ENCODE measurements at places on chromosomes 6 and 20. TPM values are rescaled to one million over a fixed set of nuclear protein-coding genes. Genes with fewer than 3 reads are reported as not detected.
A peak's percentile ranks its signal among the peaks of the same experiment; 100 is the strongest.

- H3K36me3 ChIP-seq, result no peaks in the 10 kb centered on the region
- peaks cover 62% of the 10 kb centered on the region for H3K4me1 ChIP-seq
- peak overlapping the region; percentile 97 for H3K27ac ChIP-seq
- DNase-seq, result peak; percentile 82
These were observed 54.7 kb downstream of the RAB44 start for GRCh38 chr6:36752187-36752885.

MRAP2 gene
- not detected for polyA plus RNA-seq

DNA sequence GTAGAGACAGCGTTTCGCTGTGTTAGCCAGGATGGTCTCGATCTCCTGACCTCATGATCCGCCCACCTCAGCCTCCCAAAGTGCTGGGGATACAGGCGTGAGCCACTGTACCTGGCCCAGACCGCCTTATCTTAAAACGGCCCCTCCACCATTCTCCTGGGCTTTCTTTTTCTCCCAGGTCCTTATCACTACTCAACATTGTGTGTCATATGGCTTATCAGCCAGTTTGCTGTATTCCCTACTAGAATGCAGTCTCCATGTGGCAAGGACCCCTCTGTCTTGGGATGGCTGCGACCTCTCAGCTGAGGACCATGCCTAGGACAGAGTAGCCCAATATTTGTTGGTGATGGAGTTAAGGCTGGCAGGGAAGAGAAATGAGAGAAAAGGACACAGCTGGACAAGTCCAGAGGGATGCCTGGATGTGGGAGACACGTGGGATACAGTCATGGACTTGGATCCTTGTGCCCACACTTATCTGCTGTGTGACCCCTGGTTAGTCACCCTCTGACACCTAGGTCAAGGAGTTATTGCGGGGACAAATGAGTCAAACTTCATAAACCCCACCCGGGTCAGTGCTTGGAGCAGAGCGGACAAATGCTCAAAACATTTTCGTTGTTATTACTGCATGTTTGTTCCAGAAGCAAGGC lies 24.0 kb downstream of the ADA start:
- H3K4me3 ChIP-seq, result no peak overlapping the region
- peaks cover 4% of the 10 kb centered on the region for H3K36me3 ChIP-seq
- no peaks in the 10 kb centered on the region for H3K4me1 ChIP-seq
- no peak overlapping the region for H3K27ac ChIP-seq
- DNase-seq, result no peak

DNA sequence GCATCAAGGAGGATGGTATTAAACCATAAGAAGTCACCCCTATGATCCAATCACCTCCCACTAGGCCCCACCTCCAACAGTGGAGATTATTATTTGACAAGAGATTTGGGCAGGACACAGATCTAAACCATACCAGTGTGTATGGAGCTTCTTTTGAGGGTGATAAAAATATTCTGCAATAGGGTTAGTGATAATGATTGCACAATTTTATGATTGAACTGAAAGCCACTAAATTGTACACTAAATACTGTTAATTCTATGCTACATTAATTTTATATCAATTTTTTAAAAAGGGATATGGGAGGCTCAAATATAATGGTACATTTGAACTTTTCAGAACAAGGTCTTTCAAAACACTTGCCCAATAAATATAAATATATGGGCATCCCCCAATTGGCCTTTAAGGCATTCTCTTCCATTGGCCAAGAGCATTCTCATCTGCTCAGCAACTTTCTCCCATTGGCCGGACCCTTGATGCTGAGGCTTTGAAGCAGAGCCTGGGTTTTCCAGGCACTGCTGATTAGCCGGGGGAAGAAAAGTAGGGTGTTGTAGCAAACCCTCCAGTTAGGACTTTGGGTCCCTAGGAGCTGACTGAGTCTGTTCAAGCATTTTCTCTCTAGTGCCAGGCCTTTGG lies 209.9 kb downstream of the LRFN2 start:
- H3K4me1 ChIP-seq, result no peaks in the 10 kb centered on the region
- DNase-seq, result no peak
- no peak overlapping the region for H3K27ac ChIP-seq

- DNase-seq, result no peak
- H3K4me3 ChIP-seq, result peak overlapping the region; percentile 91
- no peaks in the 10 kb centered on the region for H3K27me3 ChIP-seq
- no peaks in the 10 kb centered on the region for H3K36me3 ChIP-seq
- H3K27ac ChIP-seq, result peak overlapping the region; percentile 99
These were observed 1.1 kb upstream of the TBC1D32 start for GRCh38 chr6:121335087-121336008.

- no peak overlapping the region for H3K27ac ChIP-seq
- no peak overlapping the region for H3K4me3 ChIP-seq
- DNase-seq, result no peak
- no peaks in the 10 kb centered on the region for H3K4me1 ChIP-seq
These were observed 118.3 kb downstream of the RALGAPA2 start for GRCh38 chr20:20594171-20594530.

CST9L gene
- not detected for polyA plus RNA-seq

GRCh38 chr6:42047790-42048405 lies 2.4 kb upstream of the TAF8 start:
- DNase-seq, result no peak
- peaks cover 8% of the 10 kb centered on the region for H3K27me3 ChIP-seq
- H3K36me3 ChIP-seq, result peaks cover 10% of the 10 kb centered on the region
- peak overlapping the region; percentile 43 for H3K4me3 ChIP-seq
- no peak overlapping the region for H3K27ac ChIP-seq
- H3K4me1 ChIP-seq, result peaks cover 70% of the 10 kb centered on the region

LBP gene
- not detected for polyA plus RNA-seq

WFDC5 gene
- not detected for polyA plus RNA-seq

- H3K4me1 ChIP-seq, result peaks cover 17% of the 10 kb centered on the region
- no peak overlapping the region for H3K4me3 ChIP-seq
- no peaks in the 10 kb centered on the region for H3K27me3 ChIP-seq
- DNase-seq, result peak; percentile 26
- H3K36me3 ChIP-seq, result no peaks in the 10 kb centered on the region
These were observed 60.8 kb downstream of the ECT2L start for GRCh38 chr6:138856654-138857053.

GRCh38 chr6:15501826-15502445 lies 160.9 kb downstream of the DTNBP1 start:
- peaks cover 97% of the 10 kb centered on the region for H3K36me3 ChIP-seq
- H3K4me3 ChIP-seq, result no peak overlapping the region
- H3K4me1 ChIP-seq, result no peaks in the 10 kb centered on the region
- H3K27ac ChIP-seq, result peak overlapping the region; percentile 41

DNA sequence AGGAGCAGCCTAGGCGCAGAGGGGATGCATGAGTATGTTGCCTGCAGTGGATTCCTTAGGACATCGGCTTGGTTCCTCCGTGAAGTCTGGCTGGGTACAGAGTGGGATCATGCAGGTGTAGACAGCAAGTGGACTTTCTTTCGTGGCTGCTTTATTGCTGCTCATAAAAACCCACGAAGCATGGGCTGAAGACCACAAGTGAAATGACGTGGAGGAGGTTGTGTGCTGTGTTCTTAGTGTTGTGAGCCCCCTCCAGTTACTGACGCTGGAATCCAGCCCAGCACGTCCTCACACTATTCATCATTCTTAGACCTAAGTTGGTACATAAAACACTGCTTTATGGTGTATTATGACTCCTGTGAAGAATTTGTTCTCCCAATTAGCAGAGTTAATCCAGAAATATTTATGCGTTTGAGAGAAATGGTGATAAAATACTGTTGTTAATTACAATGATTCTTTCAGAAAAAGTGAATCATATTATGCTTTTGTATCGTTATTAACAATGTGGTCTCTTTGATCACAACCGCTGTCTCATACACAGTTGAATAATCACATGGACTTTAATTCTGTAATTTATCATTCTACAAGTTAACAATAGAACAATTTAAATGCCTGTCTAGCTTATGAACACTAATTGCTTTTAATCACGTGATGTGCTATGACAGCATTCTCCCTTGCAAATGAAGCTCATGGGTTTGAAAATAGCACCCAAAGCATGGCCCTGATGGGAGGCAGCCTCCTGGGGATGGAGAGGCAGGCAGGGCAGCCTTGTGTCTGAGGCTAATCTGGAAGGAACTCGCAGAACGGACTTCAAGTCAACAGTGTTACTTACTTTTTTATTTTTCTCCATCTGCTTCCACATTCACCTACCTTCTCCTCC lies 233.9 kb upstream of the SYNDIG1 start:
- no peaks in the 10 kb centered on the region for H3K4me1 ChIP-seq
- H3K27me3 ChIP-seq, result no peaks in the 10 kb centered on the region
- no peaks in the 10 kb centered on the region for H3K36me3 ChIP-seq
- no peak overlapping the region for H3K4me3 ChIP-seq
- no peak overlapping the region for H3K27ac ChIP-seq
- DNase-seq, result no peak

- no peaks in the 10 kb centered on the region for H3K27me3 ChIP-seq
- no peaks in the 10 kb centered on the region for H3K36me3 ChIP-seq
- H3K4me3 ChIP-seq, result no peak overlapping the region
- no peak for DNase-seq
These were observed 13.9 kb upstream of the BCLAF1 start for GRCh38 chr6:136303516-136303915.

DNA sequence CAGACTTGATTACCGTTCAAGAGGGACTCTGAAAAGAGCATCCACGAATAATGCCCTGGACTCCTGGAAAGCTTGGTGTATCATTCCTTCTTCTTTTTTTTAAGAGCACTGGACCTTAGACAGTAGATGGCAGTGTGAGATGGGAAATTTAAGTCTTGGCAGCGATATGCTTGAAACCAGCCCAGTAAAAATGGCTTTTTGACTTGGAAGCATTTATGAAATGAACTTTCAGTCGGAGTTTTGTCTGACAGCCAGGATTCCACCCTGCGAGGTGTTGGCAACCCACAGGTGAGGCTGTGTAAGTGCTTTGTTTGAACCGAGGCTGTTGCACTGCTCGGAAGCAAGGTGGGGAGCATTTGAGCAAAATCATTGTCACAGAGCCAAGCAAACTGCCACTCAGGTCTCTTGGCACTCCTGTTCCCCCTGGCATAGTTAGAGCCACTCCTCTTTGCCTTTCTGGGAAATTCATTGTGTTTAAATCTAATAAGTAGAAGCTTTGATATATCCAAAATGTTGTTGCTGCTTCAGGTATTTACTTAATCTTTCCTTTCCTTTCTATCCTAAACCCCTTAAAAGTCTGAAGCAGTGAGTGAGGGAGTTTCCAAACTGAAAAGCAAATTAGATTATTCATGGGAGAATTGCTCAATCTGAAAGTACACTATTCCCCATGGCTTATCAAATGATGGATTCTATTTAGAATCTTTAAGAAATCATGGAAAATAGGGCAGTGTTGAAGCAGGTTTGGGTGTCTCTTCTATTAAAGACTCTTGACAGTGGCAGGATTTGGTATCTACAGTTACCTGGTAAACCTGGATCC lies 272.8 kb upstream of the SLC35B3 start:
- no peak overlapping the region for H3K4me3 ChIP-seq
- no peaks in the 10 kb centered on the region for H3K27me3 ChIP-seq
- no peaks in the 10 kb centered on the region for H3K4me1 ChIP-seq
- no peak overlapping the region for H3K27ac ChIP-seq

GRCh38 chr6:42025066-42025844 lies 25.1 kb upstream of the TAF8 start:
- no peaks in the 10 kb centered on the region for H3K27me3 ChIP-seq
- peaks cover 77% of the 10 kb centered on the region for H3K4me1 ChIP-seq
- H3K36me3 ChIP-seq, result no peaks in the 10 kb centered on the region
- H3K27ac ChIP-seq, result peak overlapping the region; percentile 86

DNA sequence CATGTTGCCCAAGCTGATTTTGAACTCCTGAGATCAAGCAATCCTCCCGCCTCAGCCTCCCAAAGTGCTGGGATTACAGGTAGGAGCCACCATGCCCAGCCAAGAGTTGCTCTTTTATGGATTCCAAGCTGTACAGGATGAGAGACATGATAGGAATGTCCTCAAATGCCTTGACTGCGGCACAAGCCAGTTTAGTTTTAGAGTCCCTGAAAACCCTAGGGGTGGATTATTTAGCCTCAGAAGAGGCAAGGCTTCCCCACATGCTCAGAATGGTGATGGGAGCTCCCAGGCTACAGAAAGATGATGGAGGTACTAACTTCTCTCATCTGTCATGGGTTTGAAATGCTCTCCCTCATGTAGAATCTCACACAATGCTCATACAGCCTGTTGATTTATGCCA lies 280.5 kb upstream of the PRND start:
- H3K27ac ChIP-seq, result no peak overlapping the region
- no peak overlapping the region for H3K4me3 ChIP-seq
- no peaks in the 10 kb centered on the region for H3K36me3 ChIP-seq
- H3K27me3 ChIP-seq, result no peaks in the 10 kb centered on the region

Measured in CD14-positive monocyte (primary cell).